Left renal cortex interstitium (tissue), 4 donors: ENCODE measurements at places on chromosomes 2 and 18. TPM values are rescaled to one million over a fixed set of nuclear protein-coding genes. Genes with fewer than 3 reads are reported as not detected.

DNA sequence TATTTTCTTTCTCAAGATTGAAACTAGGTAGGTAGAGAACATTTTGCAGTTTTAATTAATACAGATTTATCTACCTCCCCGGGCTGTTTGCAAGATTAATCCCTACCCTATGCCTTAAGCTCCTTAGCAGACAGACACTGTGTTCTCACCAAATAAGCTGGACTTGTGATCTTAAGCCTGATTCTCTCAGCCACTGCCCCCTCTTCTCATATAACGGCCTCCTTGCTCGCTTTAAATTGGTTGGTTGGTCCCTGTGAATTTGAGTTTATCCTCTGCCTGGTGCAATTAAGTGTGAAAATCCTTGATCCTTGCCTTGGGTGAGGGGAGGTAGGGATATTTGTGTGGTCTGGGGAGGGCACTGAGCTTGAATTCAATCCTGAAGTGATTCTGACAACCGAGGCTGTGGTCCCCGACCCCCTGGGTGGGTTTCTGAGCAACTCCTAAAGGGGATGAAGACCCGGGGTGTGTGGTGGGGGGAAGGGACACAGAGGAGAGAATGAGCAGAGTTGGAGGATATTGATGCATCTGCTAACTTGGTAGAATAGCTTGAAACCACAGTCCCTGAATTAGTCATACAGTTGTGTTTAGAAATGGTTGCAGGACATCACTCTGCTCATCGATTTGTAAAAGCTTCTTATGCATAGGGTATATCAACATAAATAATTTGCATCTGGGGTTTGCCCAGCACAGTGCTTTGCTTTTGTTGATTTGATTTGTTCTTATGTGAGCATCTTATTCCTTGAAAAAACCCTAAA is 36.9 kb upstream of the NCKAP5 start:
- no peak for DNase-seq

DNA sequence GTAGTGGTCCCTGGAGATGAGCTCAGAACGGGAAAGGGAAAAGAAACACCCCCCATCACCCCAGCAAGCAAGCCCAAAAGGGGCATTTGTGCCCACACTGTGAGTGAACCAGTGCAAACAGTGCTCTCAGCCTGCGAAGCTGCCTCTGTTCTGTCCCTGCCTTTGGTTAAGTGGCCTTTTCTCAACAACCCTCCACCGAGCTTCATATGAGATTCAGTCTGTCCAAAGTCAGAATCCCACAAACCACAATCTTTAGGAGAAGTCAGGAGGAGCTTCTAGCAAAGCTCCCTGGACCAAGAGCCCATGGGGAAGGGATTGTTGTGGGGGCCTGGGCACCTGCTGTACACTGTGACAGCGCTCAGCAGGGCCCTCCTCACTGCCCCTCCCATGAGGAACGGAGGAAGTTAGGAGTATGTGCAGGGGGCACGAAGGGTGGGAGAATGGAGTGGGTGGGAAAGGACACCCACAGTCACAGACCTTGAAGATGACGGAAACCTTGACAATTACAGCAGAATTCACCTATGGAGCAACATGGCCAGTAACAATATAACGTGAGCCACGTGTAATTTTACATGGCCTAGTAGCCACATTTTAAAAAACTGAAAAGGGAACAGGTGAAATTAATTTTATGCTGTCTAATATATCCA is 119.5 kb downstream of the SMAD7 start:
- no peak for DNase-seq

- no peak for DNase-seq
Measured at GRCh38 chr18:46378864-46379207, 274.7 kb downstream of the HAUS1 start.

- no peak for DNase-seq
Measured at GRCh38 chr2:106972782-106973181, 86.8 kb upstream of the ST6GAL2 start.

- DNase-seq = no peak
Measured at GRCh38 chr2:21291426-21291825, 167.7 kb downstream of the TDRD15 start.

The CRACDL gene
- 3.7 TPM for polyA plus RNA-seq

The SCN2A gene
- 3.2 TPM for polyA plus RNA-seq

The COA5 gene
- polyA plus RNA-seq = 78.9 TPM
